Bone marrow (tissue), 2 donors: ENCODE measurements at places on chromosomes 3 and 15.
A peak's percentile ranks its signal among the peaks of the same experiment; 100 is the strongest.

GRCh38 chr3:133138017-133138416 lies 99.8 kb downstream of the TMEM108 start:
- DNase-seq, result no peak

- no peak for DNase-seq
These were observed 39.5 kb downstream of the ZBTB38 start for GRCh38 chr3:141407825-141408224.

DNA sequence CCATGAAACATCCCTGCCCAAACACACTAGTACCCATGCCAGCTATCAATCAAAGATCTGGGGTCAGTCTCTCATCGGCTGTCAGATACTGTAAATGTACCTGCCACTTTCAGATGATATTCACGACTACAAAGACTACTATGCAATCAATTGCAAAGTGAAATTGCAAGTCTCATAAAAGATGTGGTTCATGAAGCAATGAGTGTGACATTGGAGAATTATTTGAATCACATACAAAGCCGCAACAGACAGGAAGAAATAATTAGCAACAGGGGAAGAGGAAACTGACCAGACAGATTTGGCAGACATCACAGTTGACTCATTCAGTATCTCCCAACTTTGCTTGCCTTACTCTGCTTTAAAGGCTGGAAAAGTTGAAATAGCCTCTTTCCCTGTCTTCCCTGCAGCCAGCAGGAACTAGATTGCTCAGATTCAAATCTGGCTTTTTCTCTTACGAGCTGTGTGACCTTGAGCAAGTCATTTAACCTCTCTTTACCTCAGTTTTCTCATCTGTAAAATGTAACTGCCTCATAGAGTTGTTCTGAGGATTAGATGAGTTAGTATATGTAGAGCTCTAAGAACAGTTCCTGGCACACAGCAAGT lies 95.7 kb upstream of the C3orf80 start:
- peak; percentile 91 for DNase-seq

GRCh38 chr3:186633481-186633880 lies 6.7 kb upstream of the FETUB start:
- no peak for DNase-seq

DNA sequence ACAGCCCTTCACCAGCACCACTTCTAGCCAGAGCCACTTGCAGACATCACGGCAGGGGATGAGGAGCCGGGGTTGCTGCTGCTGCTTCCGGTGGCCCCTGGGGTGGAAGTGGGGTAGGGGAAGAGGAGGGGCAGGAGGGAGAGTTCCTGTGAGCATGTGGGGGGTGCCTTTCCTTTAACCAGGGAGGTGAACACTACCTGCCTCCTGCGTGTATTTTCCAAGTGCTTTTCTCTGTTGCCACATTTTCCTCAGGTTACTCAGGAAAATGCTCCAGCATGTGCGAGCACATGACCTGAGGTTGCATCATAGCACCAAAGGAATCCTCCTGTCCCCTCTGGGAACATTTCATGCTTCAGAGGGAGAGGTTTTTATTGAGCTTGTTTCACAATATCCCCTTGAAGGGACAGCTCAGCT lies 12.2 kb upstream of the SACM1L start:
- no peak for DNase-seq

- no peak for DNase-seq
These were observed 110.2 kb downstream of the LRTM1 start for GRCh38 chr3:54817628-54818027.

- no peak for DNase-seq
These were observed 291.9 kb downstream of the OXSM start for GRCh38 chr3:26081806-26082205.

DNA sequence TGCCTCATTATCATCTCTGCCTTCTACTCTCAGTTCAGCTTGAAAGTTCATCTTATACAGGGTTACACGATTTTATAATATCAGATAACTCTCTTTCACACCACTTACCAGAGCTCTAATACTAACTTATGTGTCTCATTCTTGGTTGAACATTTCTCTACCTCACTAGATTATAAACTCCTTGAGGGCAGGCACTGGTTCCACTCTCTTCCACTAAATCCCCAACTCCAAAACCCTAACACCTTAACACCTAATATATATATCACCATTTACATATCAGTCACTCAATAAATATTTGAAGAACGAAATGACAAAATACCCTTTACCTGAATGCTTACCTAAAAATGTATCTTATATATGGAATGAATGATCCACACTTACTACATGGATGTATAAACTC lies 977.2 kb downstream of the FHIT start:
- DNase-seq, result no peak

- DNase-seq, result no peak
These were observed 115.1 kb upstream of the IQSEC1 start for GRCh38 chr3:13188181-13188779.

GRCh38 chr3:139311557-139311956 lies 32.3 kb upstream of the MRPS22 start:
- DNase-seq, result no peak

DNA sequence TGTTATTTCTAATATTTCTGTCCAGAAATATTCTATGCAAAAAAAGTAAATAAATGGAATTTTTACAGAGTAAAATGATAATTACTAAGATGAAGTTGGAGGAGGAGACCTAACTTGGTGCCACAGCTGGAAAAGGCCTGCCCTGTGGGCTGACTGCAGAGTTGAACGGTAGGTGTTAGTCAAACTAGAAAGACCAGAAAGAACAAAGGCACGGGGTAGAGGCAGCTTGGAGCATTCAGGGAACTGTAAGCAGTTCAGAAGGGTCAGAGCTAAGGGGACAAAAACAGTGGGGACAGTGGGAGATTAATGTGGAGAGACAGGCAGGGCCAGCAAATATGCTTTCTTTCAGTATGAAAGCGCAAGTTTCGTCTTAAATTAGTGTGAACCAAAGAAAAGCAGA lies 39.3 kb upstream of the PTPRG start:
- DNase-seq, result no peak

GRCh38 chr3:183551930-183552329 lies 3.6 kb downstream of the KLHL6 start:
- no peak for DNase-seq

GRCh38 chr15:39456582-39457330 lies 124.1 kb upstream of the THBS1 start:
- DNase-seq, result no peak

DNA sequence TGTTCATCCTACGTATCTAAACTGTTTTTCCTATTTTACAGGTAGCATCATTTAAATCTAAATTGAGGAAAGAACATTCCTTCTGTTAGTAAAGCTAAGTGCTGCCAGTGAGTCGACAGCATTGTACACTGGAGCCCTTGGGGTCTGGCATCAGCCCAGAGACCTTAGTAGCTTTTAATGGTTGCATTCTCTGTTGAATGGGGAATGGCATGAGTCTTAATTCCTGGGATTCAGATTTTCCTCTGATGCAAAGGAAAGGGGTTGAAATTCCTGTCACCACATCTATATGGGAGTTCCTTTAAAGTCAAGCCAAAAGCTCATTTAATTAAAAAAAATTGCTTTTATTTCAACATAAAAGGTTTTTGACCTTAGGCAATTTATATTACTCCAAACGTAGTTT lies 148.4 kb upstream of the GBE1 start:
- no peak for DNase-seq

DNA sequence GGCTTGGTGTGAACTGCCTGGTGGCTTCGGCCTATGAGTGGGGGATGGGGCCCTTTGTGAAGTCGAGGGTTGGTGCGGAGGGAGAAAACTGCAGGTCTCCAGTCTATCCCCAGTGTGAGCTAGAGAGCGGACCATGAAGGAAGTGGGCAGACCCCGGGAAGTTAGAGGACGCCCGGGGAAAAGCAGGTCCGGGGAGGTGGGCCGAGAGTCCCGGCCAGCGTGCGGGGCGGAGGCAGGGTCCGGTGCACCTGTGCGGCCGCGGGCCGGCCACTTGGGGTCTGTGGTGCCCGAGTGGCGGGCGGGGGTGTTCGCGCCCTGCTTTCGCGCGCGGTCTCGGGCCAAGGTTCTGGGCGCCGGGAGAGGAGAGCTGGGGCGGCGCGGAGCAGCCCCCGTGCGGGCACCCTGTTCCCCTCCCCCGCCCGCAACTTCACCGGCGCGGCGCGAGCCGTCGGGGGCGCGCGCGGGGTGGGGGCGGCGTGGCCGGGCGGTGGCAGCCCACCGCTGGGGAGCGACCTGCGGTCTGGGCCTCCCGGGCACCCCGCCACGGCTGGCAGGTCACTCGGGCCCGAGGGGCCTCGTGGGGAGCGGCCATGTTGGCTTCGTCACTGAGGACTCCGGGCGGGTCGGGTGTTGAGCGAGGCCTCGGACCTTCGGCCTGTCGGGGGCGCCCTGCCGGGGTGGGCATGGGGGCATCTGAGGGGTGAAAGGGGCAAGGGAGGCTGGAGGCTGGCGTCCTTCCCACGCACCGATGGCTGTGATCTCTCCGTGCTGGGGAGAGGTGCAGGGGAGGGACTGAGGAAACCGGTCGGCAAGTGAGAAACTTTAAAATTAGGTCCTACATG lies 4.8 kb downstream of the UBE2E1 start:
- DNase-seq, result peak; percentile 11

DNA sequence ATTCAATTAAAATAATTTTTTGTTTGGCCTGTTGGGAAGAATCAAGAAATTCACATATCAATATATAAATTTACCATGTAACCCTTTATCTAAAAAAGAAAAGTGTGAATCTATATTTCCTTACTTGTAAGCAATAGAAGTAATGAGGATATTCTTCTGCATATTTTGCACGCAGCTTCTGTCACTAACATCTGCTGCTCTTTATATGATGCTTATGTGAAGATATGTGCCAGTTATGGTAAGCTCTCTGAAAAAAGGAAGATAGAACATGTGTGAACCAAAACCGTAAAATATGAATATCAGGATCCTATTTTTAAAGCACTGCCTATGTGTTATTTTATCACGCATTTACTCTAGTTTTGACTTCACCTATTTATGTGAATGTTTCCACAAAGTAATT lies 96.4 kb upstream of the ATP11B start:
- DNase-seq, result no peak

- no peak for DNase-seq
These were observed 21.3 kb downstream of the SLC12A8 start for GRCh38 chr3:125191256-125191655.

DNA sequence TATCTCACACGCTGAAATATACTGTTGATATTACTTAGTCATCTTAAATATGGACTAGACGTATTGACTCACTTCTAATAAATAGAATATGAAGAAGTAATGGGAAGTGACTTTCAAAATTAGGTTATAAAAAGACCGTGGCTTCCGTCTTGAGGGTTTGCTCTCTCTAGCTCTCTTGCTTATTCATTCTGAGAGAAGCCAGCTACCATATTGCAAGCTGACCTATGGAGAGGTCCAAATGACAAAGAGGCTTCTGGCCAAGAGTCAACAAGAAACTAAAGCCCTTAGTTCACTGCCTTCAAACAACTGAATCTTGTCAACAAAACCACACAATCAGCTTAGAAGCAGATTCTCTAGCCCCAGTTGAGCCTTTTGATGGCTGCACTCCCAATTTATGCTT lies 46.1 kb downstream of the SLC9C1 start:
- DNase-seq, result no peak

DNA sequence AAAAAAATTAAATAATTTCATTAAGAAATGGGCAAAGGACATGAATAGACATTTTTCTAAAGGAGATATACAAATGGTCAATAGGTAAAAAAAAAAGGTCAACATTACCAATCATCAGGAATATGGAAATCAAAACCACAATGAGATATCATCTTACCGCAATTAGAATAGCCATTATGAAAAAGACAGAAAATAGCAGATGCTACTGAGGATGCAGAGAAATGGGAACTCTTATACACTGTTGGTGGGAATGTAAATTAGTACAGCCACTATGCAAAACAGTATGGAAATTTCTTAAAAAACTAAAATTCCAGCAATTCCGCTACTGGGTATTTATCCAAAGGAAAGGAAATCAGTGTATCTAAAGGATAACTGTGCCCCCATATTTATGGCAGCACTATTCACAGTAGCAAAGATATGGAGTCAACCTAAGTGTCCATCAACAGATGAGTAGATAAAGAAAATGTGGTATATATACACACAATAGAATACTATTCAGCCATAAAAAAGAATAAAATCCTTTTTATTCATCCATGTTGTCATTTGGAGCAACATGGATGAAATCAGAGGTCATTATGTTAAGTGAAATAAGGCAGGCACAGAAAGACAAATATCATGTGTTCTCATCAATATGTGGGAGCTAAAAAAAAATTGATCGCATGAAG lies 132.4 kb downstream of the RPL22L1 start:
- DNase-seq, result no peak

GRCh38 chr3:49666592-49666991 lies 7.6 kb upstream of the APEH start:
- no peak for DNase-seq

DNA sequence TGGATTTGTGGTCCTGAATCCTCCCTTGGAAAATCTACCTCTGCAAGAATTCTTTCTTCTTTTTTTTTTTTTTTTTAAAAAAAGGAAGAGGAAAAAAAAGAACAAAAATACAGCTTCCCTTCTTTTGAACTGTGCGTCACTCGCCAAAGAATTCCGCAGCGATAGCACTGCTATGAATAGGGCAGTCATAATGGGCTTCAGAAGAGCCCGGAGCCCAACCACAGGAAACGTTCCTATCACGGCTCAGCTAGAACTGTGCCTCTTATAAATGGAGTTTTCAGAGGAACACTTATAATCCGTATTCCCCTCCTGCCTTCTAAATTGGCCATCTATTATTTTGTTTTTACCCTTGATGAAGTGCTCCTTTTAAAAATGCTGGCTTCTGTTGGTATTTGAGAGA lies 227.7 kb downstream of the ADAMTS17 start:
- no peak for DNase-seq

DNA sequence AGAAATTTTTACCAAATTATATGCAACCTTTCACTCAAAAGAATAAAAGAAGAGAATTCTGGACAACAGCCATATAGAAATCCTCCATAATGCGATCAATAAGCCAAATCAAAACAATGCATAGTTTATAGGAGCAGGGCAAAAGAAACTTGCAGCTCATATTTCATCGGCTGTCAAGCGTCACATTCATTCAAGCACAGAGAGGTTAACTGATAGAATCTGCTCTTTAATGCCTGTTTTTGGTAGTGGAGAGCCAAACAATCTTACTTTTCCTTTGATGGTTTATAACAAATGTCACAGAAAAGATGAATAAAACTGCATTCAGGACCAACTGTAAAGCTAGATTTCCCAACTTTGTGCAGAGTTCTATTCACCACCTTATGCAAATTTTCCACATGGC lies 35.4 kb downstream of the PRTG start:
- DNase-seq, result no peak

DNA sequence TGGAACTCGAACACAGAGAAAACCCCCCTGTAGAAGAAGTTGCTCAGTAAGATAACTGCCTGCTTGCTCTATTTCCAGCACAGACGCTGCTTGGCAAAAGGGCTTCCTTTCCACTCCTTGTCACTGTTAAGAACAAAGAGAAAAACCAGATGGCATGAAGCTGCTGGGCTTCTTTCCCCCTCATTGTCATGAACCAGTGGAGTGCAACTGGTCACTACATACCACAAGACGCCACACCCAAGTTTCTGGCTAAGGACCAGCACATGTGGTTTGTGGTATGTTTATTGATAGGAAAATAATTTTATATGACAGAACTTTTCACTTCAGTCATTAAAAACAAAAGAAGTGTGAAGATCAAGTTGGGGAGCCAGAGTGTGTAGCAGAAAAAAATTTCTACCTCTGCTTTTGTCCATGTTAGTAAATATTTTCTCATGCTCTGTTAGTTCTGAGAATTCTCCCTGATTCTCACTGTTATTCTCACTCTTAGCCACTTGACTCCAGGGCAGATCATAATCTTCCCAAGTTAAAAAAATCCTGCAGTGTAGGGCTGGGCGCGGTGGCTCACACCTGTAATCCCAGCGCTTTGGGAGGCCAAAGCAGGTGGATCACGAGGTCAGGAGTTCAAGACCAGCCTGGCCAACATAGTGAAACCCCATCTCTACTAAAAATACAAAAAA lies 37.9 kb downstream of the CLK3 start:
- DNase-seq, result no peak

GRCh38 chr3:170714122-170714521 lies 128.2 kb upstream of the SLC7A14 start:
- DNase-seq, result no peak
